ENCODE measurements at places on chromosomes 7 and 10.

- DNase-seq, result no peak
Measured at GRCh38 chr10:110782616-110783015, 89.1 kb upstream of the PDCD4 start.

DNA sequence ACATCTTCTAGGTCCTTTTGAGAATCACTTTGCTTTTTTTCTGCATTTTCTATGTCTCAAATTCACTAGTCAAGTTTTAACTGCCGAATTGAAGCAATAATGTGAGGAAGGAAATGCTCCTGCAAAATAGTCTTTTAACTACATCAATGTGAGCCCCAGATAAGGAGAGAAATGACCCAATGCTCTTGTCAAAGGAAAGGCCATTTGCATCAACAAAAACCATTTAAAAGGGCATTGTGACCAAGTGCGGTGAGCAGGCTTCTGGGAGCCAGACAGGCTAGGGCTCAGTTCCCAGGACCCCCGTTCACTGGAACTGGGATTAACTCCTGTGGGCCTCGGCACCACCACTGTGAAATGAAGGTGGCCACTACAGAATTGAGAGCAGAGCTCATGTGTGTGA, 127.9 kb upstream of the EEPD1 start:
- DNase-seq, result no peak

- no peak for DNase-seq
Measured at GRCh38 chr10:115001506-115002381, 63.7 kb downstream of the TRUB1 start.

- no peak for DNase-seq
Measured at GRCh38 chr7:116328161-116328560, 117.8 kb downstream of the TES start.

GRCh38 chr10:27564398-27564797, 60.3 kb downstream of the RAB18 start:
- DNase-seq, result no peak

DNA sequence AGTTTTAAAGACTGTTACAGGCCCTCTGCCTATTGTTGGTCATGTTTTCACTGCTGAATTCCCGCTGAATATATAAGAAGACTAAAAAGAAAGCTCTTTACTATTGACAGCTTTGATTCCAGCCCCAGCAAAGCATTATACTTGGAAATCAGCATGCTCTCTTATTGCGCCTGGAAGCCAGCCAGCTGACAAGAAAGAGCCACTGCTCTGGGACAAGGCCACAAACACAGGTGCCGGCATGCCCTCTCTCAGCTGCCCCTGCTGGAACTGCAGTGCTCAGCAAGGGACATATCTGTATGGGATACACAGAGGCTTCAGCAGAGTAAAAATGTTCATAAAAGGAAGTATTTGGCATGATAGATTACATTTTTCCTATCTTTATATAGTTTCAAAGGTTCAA, 523.9 kb downstream of the ADRA2A start:
- no peak for DNase-seq

- no peak for DNase-seq
Measured at GRCh38 chr7:102216573-102217314, 69.9 kb upstream of the SH2B2 start.

Measured in activated CD8-positive, alpha-beta memory T cell treated with anti-CD3 and anti-CD28 coated beads for 1 hour (primary cell).